ENCODE measurements at places on chromosomes 7 and 10. TPM values are rescaled to one million over a fixed set of nuclear protein-coding genes. Genes with fewer than 3 reads are reported as not detected.

SLC18A3 gene
- total RNA-seq: not detected

SYT15 gene
- total RNA-seq: not detected

NACAD gene
- 0.96 TPM for total RNA-seq

MRLN gene
- not detected for total RNA-seq

SORBS1 gene
- total RNA-seq: 0.72 TPM

C10orf53 gene
- total RNA-seq: not detected

GFRA1 gene
- total RNA-seq: 19.8 TPM

SPDYE6 gene
- total RNA-seq: not detected

PKD2L1 gene
- total RNA-seq: not detected

METTL27 gene
- not detected for total RNA-seq

CHST3 gene
- 20.0 TPM for total RNA-seq

C10orf143 gene
- total RNA-seq: not detected

CYP2C8 gene
- total RNA-seq: not detected

MMP21 gene
- total RNA-seq: not detected

FEZF1 gene
- not detected for total RNA-seq

NUDT5 gene
- 65.9 TPM for total RNA-seq

GIMAP6 gene
- total RNA-seq: under 0.01 TPM

SH3PXD2A gene
- 13.0 TPM for total RNA-seq

SFRP5 gene
- total RNA-seq: not detected

SVIL gene
- total RNA-seq: 26.4 TPM

LRRTM3 gene
- total RNA-seq: not detected

SLIT1 gene
- not detected for total RNA-seq

ELFN1 gene
- total RNA-seq: not detected

AUTS2 gene
- total RNA-seq: 8.7 TPM

SLC18A2 gene
- not detected for total RNA-seq

FAM200A gene
- total RNA-seq: 5.8 TPM

FAM131B gene
- total RNA-seq: 0.21 TPM

TRIM4 gene
- total RNA-seq: 40.1 TPM

GPRIN2 gene
- total RNA-seq: 0.85 TPM

PWWP2B gene
- total RNA-seq: 52.1 TPM

DRGX gene
- not detected for total RNA-seq

HMX3 gene
- not detected for total RNA-seq

GNAT3 gene
- total RNA-seq: not detected

LDB3 gene
- not detected for total RNA-seq

PHKG1 gene
- total RNA-seq: 1.2 TPM

NME8 gene
- not detected for total RNA-seq

EN2 gene
- total RNA-seq: not detected

SEPTIN7 gene
- total RNA-seq: 129 TPM

TET1 gene
- 0.21 TPM for total RNA-seq

HOXA2 gene
- total RNA-seq: not detected

STEAP4 gene
- 2.1 TPM for total RNA-seq

TMEM140 gene
- not detected for total RNA-seq

ACTL6B gene
- not detected for total RNA-seq

All from tracheal epithelial cell (primary cell).